Activated CD8-positive, alpha-beta T cell treated with anti-CD3 and anti-CD28 coated beads, Interleukin-2, amount 10 ng/mL, durations not matched to agents 7 days and 5 days (primary cell): ENCODE measurements at places on chromosomes 12 and 14. TPM values are rescaled to one million over a fixed set of nuclear protein-coding genes. Genes with fewer than 3 reads are reported as not detected.

GRCh38 chr14:68621400-68622365 lies 171.2 kb downstream of the ZFP36L1 start:
- no peak overlapping the region for H3K27ac ChIP-seq
- peaks cover 8% of the 10 kb centered on the region for H3K36me3 ChIP-seq
- peaks cover 8% of the 10 kb centered on the region for H3K4me1 ChIP-seq
- no peak overlapping the region for H3K4me3 ChIP-seq
- DNase-seq: no peak

GRCh38 chr14:20608383-20609110 lies 17.4 kb upstream of the RNASE12 start:
- peaks cover 4% of the 10 kb centered on the region for H3K4me1 ChIP-seq
- no peaks in the 10 kb centered on the region for H3K27me3 ChIP-seq
- no peak overlapping the region for H3K4me3 ChIP-seq
- no peak overlapping the region for H3K27ac ChIP-seq

GRCh38 chr12:6914246-6914946 lies at the start of gene ENO2:
TSS of gene ENO2 (plus strand) at chr12:6914580. CDS start at chr12:6915833, 1,253 bp downstream.
- peaks cover 29% of the 10 kb centered on the region for H3K36me3 ChIP-seq
- H3K4me3 ChIP-seq: peak within 1 kb of the TSS; percentile 92
- DNase-seq: peak; percentile 87
- peaks cover 5% of the 10 kb centered on the region for H3K27me3 ChIP-seq

GRCh38 chr12:94864987-94865386 lies 138.5 kb downstream of the NDUFA12 start:
- H3K27me3 ChIP-seq: peaks cover 15% of the 10 kb centered on the region
- H3K27ac ChIP-seq: no peak overlapping the region
- H3K36me3 ChIP-seq: no peaks in the 10 kb centered on the region
- no peak for DNase-seq
- H3K4me1 ChIP-seq: no peaks in the 10 kb centered on the region

DNA sequence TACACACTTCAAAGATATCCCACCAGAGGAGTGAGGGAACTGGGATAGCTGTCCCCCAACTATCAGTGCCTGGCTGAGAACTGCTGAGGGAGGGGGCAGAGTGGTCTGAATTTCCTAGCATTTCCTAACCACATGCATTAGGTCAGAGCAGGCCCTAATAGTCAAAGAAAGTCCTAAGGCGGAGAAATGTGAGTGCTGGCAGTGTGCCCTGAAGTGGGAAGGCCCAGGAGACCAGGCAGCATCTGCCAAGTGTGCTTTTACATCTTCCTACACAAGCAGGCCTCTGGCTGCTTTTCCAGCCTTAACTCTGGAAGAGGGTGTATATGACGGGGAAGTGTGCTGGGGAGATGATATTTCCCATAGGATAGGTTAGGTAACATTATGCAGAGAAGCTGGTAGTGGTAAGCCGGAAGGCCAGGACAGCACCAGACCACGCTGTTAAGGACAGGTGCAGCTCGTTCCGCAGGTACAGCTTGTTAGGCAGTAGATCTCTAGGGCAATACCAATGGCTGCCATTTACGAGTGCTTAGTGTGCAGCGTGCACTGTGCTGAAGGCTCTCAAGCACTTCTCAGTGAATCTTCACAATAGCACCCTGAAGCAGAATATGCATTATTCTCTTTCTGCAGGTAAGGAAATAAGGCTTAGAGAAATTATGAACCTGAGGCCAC lies 9.1 kb upstream of the CCDC198 start:
- H3K27me3 ChIP-seq: peaks cover 3% of the 10 kb centered on the region
- no peaks in the 10 kb centered on the region for H3K4me1 ChIP-seq
- no peak for DNase-seq
- H3K36me3 ChIP-seq: no peaks in the 10 kb centered on the region
- H3K27ac ChIP-seq: no peak overlapping the region
- no peak overlapping the region for H3K4me3 ChIP-seq

DNA sequence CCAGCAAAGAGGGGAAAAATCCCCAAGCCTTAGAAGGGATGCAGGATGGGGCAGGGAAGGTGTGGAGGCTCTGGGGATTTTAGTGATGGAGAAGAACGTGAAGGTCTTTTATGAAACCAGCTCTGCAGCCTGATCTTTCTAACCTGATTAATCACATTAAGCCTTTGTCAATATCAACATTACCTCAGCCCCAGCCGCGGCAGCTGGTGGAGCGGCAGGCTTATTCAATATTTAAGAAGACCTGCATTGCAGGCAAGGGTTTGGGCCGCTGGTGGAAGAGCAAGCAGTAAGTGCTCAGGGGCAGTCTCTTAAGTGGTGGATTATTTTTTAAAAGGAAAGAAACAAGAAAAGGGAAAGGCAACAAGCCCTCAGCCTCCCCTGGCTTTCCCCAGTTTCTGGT lies 16.6 kb downstream of the RPH3A start:
- H3K27me3 ChIP-seq: peaks cover 17% of the 10 kb centered on the region
- no peaks in the 10 kb centered on the region for H3K4me1 ChIP-seq
- no peak overlapping the region for H3K4me3 ChIP-seq
- no peak overlapping the region for H3K27ac ChIP-seq
- DNase-seq: no peak

DNA sequence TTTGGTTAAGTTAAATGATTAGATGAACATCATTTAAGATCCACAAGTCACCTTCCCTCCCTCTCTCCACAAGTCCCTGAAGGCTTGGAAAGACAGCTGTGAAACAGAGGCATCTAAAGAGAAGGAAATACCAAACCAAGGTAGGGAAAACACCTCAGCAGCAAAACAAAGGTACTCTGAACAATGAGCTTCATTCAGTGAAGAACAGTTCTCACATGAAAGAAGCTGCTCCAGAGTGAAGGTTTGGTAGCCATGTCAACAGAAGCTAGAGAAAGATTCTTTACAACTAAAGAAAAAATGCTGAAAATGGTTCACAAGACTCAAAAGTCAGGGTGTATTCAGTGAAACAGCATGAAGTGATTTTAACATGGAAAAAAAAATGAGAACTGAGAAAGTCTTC lies 69.4 kb downstream of the FGD6 start:
- no peak for DNase-seq
- no peak overlapping the region for H3K27ac ChIP-seq
- peaks cover 2% of the 10 kb centered on the region for H3K27me3 ChIP-seq
- H3K4me3 ChIP-seq: no peak overlapping the region

GRCh38 chr12:65539023-65539422 lies 260.5 kb downstream of the MSRB3 start:
- H3K27me3 ChIP-seq: no peaks in the 10 kb centered on the region
- DNase-seq: no peak
- H3K4me1 ChIP-seq: no peaks in the 10 kb centered on the region
- H3K27ac ChIP-seq: no peak overlapping the region

DNA sequence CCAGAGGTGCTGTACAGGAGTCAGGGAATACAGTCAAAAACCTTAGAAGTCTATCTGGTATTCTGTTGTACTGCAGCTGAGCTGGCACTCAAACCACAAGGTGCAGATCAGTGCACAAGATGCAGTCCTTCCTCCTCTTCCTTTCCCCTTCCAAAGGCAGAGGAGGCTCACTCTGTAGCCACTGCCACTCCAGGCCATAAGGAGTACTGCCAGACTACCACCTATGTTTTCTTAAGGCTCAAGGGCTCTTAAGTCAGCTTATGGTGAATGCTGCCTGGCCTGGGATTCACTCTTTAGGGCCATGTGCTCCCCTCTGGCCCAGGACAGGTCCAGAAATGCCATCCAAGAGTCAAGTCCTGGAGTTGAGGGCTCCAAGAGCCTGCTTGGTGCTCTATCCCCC lies 200.3 kb downstream of the CRADD start:
- peaks cover 18% of the 10 kb centered on the region for H3K36me3 ChIP-seq
- DNase-seq: no peak
- peaks cover 18% of the 10 kb centered on the region for H3K4me1 ChIP-seq
- H3K27me3 ChIP-seq: peaks cover 6% of the 10 kb centered on the region

- no peaks in the 10 kb centered on the region for H3K27me3 ChIP-seq
- peak overlapping the region; percentile 69 for H3K27ac ChIP-seq
- H3K4me3 ChIP-seq: no peak overlapping the region
- peaks cover 49% of the 10 kb centered on the region for H3K4me1 ChIP-seq
Measured at GRCh38 chr12:67593041-67593440, 55.5 kb upstream of the DYRK2 start.

- peak; percentile 55 for DNase-seq
- H3K4me1 ChIP-seq: peaks cover 87% of the 10 kb centered on the region
- peak overlapping the region; percentile 86 for H3K27ac ChIP-seq
- H3K36me3 ChIP-seq: peaks cover 42% of the 10 kb centered on the region
Measured at GRCh38 chr14:92534932-92535643, 21.5 kb downstream of the RIN3 start.

DNA sequence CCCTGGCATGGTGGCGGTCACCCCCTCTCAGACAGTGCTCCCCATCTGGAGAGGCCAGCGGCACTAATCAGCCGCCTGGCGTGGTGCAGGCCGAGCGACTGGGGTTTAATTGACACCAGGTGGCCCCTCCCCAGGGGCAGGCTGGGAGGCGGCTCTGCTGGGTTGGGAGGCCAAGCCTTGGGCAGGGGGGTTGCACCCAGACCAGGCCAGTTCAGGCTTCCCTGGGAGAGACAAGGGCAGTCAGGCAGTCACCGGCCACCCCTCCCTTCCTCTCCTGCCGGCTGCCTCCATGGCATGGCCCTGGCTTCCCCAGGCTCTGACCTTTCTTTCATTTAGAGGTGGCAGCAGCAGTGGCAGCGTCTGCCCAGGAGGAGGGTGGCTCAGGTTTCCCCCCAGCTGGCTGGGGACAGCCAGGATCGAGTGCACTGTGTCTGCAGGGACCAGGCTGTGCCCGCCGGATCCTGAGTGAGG lies 78.1 kb upstream of the NOS1 start:
- H3K4me1 ChIP-seq: no peaks in the 10 kb centered on the region
- DNase-seq: no peak
- no peak overlapping the region for H3K27ac ChIP-seq

DNA sequence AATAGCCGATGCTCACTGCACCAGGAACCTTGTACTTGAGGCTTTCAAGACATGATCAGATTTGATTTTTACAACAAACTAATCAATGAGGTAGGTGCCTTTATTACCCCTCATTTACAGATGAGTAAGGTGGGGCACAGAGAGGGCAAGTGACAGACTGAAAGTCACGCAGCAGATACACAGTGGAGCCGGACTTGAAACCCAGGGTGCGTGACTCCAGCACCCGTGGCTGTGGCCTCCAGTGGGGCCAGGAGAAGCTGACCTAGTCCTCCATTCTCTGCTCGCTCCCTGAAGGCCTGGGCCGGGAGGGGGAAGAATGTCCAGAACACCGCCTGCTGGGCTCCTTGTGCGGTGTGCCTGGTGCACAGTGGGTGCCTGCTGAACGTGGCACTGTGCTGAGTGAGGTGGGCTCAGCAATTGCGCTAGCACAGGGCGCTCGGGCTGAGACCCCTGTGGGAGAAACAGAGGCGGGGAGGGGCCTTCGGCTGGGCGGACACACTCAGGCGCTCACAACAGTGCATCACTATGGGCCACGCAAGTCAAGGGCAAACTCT lies 125.2 kb downstream of the CALM1 start:
- no peaks in the 10 kb centered on the region for H3K27me3 ChIP-seq
- no peaks in the 10 kb centered on the region for H3K36me3 ChIP-seq
- H3K27ac ChIP-seq: no peak overlapping the region

- H3K27me3 ChIP-seq: no peaks in the 10 kb centered on the region
- DNase-seq: no peak
- H3K4me1 ChIP-seq: no peaks in the 10 kb centered on the region
- no peak overlapping the region for H3K4me3 ChIP-seq
Measured at GRCh38 chr14:37545174-37545573, 49.9 kb downstream of the FOXA1 start.

Gene KRT6A
- not detected for total RNA-seq
